NAMALWA (cell line): ENCODE measurements at places on chromosomes 13 and 19.

DNA sequence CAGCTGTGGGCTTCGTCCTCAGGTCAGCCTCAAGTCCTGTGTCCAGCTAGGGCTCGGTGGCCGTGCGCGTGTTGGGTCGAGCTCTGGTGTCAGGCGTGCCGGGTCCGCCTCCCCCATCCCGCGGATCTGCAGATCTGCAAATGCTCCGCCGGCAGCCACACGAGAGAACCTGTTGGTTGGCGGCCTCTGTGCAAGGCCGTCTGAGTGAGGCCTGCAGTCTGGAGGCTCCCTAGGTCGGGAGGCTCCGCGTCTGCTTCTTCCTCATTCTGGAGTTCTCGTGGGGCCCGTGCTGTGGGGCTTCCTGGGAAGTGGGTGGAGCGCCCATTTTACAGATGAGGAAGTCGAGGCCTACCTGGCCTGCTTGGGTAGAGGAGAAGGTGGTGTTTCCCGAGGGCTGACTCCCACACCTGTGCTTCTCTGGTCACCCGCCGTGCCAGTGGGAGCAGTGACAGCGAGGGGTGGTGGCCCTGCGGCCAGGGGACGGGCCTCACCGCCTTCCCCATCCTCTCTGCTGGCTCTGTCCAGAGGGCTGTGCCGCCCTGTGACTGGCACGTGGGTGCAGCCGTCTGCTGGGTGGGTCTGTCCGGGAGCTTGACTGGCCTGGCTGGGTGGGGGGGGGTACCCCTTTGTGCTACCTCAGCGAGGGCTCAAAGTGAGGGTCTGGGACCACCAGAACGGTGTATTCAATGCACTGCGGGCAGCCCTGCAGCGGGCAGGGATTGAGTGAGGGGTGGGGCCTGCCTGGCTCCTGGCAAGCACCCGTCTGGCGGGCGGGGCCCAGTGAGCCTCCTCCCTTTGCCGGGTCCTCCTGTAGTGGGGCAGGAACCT, 3.3 kb downstream of the CSNK1G2 start:
- DNase-seq = no peak

DNA sequence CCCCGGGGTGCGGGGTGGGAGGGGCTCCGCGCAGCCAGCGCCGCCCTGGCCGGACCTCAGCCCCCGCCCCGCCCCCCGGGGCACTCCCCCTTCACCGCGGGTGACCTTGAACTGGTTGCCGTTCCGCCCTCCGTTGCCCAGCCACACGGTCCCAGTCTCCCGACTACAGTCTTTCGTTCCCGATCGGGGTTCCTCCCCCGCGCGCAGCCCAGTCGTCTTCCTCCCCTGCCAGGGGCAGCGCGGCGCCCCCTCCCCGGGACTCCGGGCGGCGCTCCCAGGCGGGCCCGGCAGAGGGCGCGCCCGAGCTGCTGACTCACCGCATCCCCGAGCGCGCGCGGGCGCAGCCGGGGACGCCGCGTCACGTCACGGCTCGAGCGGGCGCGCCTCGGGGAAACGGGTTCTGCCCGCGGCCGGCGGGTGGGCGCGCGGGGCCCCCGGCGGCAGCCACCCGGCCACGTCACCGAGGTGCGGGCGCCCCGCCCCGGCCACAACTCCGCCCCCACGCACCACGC, 459 bp downstream of the MIDN start:
- DNase-seq = peak; percentile 85

DNA sequence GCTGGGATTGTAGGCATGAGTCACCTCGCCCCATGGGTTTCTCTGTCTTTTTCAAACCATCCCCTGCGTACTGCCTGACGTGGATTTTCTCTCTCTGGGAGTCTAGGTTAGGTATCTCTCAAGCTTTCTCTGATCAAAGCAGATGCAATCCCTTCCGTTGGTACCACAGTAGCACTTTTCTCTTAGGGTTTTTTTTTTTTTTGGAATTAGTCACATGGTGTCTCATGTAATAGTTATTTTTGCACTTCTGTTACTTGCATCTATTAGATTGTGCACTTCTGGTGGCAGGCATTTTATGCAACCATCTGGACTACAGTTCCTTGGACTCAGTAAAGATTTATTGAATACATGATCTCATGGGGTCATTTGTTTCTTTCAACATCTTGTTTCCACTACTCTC, 72.1 kb downstream of the GPC6 start:
- no peak for DNase-seq

GRCh38 chr19:15779756-15780476, 7.5 kb upstream of the OR10H5 start:
- DNase-seq = no peak

DNA sequence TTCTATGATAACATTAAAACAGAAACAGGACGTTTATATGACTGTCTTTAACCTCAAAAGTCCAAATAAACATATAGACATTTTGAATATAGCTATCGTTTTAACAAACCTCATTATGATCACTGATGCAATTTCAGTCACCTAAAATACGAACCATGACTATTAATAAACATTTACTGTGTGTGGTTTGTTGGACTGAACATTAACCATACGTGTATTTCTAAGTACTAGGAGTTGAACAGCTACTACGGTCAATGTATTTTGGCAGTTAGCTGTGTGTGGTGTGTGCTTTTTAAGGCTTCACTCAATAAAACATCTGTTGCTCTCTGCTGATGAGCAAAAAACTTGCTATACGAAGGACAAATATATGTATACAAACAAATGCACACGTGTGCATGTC, 281.4 kb downstream of the ABCC4 start:
- no peak for DNase-seq

DNA sequence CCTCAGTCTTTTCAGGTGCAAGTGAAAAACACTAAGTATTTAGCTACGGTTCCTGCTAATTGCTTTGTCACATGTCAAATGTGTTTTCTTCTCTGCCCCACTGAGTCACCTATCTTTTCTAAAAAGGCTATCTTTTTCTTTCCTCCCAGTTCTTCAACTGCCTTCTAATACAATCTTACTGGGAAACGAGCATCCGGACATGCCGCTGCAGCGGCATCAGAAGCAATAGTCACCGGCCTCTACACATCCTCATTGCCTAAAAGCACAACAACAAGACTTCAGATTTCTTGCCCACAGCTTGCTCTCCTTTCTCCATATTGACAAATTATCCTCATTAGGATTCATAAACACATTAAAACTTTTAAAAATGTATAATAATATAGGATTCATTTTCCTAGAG, 1.2 kb downstream of the PCDH9 start:
- DNase-seq = peak; percentile 51

GRCh38 chr13:32838945-32839344, 177.3 kb upstream of the KL start:
- peak; percentile 16 for DNase-seq
